Lower leg skin (tissue), 4 donors: ENCODE measurements at places on chromosomes 16 and 17.

- DNase-seq: no peak
Observed at GRCh38 chr16:4803898-4804762, 1.7 kb upstream of the ROGDI start.

DNA sequence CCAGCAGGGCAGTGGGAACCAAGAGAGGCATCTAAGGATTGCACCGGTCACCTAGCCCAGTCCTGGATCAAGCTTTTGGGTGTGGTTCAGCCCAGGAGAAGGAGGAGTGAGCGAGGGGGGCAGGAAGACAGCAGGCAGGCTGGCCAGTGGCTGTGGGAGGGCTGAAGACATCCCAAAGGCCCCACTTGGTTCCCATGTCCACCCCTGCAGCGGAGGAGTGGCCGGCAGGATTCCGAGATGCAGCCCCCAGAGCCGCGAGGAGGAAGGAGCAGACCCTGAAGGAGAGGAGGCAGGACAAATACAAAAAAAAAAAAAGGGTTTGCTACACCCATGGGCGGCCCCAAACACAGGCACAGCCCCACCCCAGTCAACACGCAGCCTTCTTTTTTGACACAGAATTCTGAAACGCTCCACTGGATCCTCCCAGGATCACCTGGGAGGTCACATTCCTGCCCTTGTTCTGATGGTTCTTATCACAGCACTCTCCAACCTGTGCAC lies 1.1 kb upstream of the SLC47A2 start:
- no peak for DNase-seq

DNA sequence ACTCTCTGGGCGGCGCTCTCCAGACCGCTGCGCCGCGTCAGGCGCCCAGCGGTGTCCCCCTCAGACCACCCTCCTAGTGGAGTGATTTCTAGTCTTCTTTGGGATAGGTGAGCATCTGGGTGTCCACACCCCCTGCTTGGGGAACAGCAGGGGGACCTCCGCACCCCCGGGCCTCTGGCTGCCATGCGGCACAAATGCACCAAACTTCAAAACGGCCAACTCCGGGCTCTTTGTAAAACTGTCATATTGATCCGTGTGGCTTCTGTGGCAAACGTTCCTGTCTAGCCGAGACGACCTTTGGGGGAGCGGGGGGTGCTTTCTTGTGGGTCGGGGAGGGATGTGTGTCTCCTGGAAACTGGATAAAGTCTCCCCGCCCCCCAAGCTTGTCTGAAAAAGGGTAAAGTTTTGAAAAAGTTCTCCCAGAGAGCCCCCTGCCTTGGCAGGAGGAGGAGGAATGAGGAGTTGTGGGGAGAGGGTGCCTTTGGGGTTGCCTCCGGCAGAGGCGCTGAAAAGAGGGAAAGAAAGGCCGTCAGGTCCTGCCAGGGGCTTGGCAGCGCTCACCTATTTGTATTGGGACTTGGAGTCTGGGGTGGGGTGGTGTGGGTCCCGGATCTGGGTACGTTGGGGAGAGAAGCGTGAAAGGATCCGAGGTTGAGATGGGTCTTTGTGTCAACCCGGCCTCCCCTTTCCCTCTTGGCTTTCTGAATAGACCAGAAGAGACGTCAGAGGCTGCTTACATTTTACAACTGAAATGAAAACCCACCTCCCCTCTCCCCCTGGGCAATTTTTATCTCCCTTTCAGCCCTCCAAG lies 2.2 kb upstream of the CHD3 start:
- DNase-seq: peak; percentile 92

DNA sequence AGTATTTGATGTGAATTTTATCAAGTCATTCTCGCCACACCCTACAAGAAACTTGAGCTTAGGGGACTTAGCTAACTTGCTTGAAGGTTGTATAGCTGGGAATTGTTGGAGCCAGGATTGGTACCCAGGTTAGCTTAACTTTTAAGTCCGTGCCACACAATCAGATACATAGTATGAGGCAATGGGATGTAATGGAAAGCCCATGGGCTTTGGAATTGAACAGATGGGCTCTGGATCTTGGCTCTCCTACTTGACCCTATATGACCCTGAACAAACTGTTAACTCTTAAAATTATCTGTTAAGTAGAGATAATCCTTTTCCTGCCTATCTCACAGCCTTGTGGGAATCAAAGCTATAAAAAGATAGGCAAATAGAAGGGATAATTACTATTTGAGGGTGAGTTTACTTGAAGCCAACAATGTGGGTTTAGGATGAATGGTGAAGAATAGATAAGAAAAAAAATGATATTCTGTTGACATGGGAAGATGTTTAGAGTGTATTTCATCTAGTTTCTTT lies 51.9 kb upstream of the CACNG3 start:
- DNase-seq: no peak

GRCh38 chr16:46555951-46556350 lies 65.2 kb downstream of the SHCBP1 start:
- no peak for DNase-seq

- DNase-seq: no peak
Observed at GRCh38 chr16:1914988-1915387, 3.2 kb downstream of the HS3ST6 start.
